Stimulated activated naive CD4-positive, alpha-beta T cell treated with Interleukin-2 at 50 U/mL for 16 hours (primary cell): ENCODE measurements at places on chromosomes 16 and 17.

- DNase-seq, result peak; percentile 38
Measured at GRCh38 chr17:79837888-79838521, 1.2 kb downstream of the CBX4 start.

- no peak for DNase-seq
Measured at GRCh38 chr16:986411-986810, 4.8 kb downstream of the SOX8 start.

DNA sequence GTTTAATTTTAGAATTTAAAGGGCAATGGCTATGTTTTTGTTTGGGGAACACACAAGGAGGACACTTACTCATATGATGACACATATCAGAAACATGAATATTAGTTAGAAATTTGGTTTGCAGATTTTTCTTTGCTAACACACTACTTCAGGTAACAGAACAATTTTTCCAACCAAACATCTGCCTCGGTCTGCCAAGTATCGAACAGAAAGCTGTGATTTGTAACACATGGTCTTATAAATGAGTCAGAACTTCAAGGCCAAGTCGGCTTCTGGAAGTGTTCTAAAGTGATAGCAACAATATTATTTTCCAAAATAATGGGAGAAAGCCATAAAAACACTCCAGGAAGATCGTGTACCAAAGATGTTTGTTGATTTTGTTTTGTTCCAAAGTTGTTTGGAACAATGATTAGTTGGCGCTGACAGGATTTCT is 75.9 kb upstream of the PMFBP1 start:
- no peak for DNase-seq

DNA sequence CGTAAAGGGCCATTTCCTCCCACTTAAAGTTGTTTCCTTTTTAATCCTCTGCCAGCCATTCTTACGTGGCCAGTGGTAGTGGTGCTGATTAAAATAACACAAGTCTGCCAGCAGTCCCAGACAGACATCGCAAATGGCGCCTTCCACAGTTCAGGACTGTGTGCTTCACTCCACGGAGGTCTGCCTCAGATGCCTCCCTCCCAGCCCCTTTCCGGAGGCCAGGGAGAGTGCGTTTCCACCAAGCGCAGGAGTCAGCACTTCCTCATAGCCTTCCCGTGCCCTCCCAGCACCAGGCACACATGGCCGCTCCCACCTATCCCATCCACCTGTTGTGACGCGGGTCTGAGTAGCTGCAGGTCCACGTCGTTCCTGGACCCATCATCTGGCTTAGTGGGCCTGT is 205.6 kb downstream of the RPTOR start:
- no peak for DNase-seq

DNA sequence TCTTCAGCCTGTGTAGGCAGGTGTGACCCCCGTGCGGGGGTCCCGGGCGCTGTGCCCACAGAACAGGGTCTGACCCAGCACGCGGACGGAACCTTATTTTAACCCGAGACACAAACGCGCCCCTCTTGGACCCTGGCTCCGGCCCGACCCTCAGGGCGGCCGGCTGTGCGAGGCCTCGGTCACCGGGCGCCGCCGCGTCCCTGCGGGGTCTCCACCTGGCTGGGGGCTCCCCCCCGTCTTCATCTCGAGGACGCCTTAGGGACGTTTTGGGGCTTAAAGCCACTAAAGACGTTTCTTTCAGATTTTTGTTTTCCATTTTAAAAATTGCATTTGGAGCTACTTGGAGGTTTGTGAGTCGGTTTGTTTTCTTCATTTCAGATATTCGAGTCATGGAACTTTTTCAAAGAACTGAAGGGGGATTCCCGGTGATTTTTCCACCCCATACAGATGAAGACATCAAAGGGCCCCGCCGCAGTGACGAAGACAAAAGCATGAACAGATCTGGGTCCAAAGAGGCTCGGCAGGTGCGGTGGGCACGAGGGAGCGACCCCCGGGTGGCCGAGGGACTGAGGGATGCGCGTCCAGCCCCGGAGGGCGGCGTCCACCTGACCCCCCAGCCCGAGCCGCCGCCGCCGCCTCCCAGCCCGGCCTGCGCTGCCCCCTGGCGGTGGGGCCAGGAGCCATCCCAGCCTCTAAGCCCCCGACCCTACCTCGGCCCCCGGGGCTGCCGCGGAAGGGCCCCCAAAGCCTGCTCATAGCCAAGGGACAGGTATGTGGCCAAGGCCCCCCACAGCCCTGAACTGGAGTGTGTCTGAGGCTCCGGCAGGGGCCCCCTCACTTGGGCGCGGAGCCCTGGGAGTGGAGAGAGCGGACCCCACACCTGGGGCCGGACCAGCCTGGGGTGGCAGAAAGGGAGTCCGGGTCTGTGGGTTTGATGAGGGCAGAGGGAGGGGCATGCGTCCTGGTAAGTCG is 3.8 kb upstream of the CD7 start:
- peak; percentile 81 for DNase-seq

GRCh38 chr17:19646788-19647696 is 1.5 kb upstream of the ALDH3A2 start:
- no peak for DNase-seq

GRCh38 chr17:38550661-38551060 is 55.1 kb downstream of the SRCIN1 start:
- DNase-seq, result no peak

- no peak for DNase-seq
Measured at GRCh38 chr16:49628148-49628547, 227.8 kb downstream of the ZNF423 start.

GRCh38 chr16:1327619-1327947 is 5.9 kb upstream of the BAIAP3 start:
- DNase-seq, result no peak

DNA sequence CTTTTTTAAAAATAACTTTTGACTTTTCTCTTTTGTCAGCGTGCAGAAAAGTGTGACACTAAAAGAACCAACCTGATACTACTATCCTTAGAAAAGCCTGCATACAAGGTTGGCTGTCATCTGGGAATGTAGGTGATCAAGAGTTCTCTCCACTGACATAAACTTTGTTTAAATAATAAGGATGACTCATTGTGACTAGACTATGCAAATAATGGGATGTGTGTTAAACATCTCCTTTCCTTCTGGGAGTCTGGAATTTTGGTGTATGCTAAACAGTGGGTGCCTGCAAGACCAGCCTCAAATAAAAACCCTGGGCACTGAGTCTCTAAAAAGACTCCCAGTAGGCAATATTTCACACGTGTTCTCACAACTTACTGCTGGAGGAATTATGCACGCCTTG is 373.4 kb downstream of the CNTNAP4 start:
- no peak for DNase-seq

DNA sequence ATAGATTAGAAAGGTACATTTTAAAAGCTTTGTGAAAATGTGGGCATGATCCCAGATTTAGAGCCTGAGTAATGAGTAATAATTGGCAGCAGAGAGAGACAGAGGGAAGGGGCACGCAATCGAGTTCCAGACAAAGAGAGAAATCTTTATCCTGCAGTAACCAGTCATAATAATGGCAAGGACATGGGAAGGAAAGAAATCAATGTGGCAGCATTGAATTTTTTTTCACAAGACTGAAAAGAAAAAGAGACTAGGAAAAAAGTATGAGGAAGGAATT is 790.8 kb upstream of the SOX9 start:
- DNase-seq, result no peak

- DNase-seq, result peak; percentile 15
Measured at GRCh38 chr17:43608313-43608712, 53.4 kb downstream of the MEOX1 start.

DNA sequence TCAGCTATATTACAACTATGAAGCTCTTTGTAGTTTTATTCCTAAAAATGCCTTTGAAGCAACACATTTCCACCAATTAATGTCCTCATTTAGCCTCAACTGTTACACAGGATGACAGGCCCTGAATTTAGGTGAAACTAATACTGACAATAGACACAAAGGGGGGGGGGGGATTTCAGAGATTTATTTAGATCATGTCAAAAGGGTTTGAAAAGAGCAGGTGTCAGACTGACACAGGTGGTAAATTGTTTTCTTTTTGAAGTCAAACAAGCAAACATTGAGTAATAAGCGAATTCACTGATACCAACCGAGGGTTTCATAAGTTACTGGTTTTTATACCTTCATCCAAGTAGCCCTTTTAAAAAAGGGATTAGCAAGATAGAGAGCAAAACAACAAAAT is 40.8 kb downstream of the KANSL1 start:
- no peak for DNase-seq

DNA sequence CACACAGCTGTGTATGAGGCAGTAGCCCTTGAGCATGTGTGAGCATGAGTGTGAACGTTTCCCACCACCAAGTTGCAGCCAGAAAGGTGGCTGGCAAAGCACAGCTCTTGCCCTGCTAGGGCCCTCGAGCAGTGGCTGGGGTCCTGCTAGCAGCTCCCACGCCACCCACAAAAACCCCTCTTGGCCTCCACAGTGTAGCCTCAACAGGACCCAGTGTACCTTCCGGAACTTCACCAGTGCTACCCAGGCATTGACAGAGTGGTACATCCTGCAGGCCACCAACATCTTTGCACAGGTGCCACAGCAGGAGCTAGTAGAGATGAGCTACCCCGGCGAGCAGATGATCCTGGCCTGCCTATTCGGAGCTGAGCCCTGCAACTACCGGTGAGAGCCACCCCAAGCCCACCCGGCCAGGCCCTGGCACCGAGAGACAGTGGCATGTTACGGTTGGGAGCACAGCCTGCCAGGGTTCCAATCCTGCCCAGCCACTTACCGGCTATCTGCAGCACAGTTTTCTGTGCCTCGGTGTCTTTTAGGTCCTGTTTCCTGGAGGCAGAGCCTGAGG is 53.1 kb downstream of the SCNN1B start:
- no peak for DNase-seq

DNA sequence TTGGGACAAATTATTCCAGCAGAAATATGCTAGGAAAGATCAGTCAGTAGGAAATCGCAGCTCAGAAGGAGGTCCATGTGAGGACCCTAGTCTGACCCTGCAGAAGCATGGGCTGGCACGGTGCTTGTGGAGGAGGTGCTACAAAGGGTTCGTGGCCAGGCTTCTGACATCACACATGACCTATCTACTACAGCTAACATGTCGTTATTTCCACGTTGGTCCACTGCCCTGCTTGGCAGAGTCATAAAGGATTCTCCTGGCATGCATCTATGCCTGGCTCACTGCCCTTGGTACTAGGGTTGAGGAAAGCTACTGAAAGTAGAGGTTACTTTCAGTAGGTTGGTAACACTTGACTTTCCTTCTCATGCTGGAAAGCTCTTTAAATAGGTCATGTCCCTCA is 118.1 kb upstream of the SHISA6 start:
- no peak for DNase-seq

DNA sequence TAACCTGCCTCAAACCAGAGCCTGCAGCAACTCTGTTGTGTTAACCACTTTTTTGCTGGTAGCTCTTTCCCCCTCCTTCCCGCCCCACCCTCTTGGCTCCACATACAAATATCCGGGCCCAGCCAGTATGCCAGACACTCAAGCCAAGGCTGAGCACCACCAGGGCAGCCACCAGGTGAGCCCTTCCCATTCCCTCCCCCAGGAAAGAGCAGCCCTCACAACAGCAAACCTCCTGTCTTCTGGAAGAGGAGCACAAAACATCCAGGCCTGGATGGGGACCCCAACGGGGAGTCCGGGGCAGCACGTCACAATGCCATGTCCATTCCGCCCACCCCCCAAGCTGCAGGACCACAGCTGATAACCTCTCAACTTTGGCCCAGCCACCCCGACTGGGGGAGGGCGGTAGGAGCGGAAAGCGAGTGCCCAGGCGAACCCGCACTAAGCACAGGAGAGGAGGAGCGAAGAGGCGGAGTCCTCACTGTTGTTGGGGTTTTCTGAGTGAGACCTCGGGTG is 757 bp downstream of the ORMDL3 start:
- peak; percentile 56 for DNase-seq

DNA sequence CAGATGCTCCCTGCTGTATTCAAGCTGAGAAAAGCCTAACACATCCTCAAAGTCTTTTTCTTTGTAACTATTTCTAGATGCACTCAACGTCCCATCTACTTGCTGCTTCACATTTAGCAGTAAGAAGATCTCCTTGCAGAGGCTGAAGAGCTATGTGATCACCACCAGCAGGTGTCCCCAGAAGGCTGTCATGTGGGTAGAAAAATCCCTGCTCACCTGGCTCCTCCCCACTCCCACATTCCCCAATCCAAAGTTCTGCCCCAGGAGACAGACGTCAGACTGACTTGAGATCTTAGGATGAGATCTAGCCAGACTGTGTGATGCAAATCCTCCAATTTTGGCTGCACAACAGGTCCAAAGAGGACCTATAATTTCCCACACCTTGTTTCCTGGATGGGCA is 1.1 kb downstream of the CCL13 start:
- DNase-seq, result no peak

DNA sequence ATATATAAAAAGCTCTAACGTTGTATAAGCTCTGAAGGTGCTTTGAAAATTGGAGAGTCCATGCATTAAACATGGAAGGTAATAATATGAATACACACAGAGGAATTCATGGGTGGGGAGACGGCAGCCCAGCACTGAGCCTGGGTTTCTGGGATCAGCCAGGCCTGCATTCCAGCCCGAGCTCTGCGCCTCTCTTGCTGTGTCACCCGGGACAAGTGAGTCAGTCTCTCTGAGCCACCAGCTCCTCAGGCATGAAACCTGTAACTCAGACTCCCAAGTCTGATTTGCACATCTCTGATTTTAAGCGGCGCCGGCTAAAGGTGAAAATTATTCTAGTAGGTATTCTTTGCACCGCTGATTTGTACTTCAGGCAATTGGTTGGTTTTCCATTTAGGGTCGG is 238.8 kb downstream of the MRTFB start:
- no peak for DNase-seq

GRCh38 chr16:31082368-31083045 is 6.2 kb downstream of the PRSS53 start:
- no peak for DNase-seq

DNA sequence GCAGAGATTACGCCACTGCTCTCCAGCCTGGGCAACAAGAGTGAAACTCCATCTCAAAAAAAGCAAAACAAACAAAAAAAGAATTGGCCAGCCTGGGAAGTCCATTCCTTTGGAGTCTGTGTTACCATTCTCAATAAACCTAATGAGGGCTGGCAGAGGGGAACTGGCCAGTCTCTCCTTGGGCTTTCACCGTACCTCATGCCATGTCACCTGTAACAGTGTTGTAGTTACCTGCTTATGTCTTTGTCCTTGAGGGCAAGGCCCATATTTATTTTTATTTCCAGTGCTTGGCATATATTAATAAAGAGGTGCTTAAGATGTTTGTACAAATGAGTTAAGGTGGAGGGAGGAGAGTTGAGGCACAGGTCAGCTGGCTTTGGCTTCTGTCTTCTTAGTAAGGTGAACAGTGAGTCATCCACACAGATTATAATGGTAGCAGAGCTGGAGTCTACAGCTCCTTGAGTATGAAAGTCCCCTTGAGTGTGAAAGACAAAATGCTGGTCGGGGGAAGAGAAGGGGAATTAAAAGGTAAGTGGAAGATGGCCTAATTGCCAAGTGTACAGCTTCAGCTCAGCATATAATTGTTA is 8.4 kb downstream of the C1QBP start:
- DNase-seq, result no peak
